ENCODE measurements at places on chromosomes 12 and 14. TPM values are rescaled to one million over a fixed set of nuclear protein-coding genes. Genes with fewer than 3 reads are reported as not detected.

ETFBKMT gene
- 3.6 TPM for polyA plus RNA-seq

SLC8A3 gene
- polyA plus RNA-seq, result 28.7 TPM

PZP gene
- polyA plus RNA-seq, result 0.13 TPM

OR2AP1 gene
- not detected for polyA plus RNA-seq

OTOGL gene
- polyA plus RNA-seq, result 0.54 TPM

HOXC9 gene
- 1.6 TPM for polyA plus RNA-seq

TPH2 gene
- polyA plus RNA-seq, result 0.43 TPM

FAIM2 gene
- 203 TPM for polyA plus RNA-seq

DNA sequence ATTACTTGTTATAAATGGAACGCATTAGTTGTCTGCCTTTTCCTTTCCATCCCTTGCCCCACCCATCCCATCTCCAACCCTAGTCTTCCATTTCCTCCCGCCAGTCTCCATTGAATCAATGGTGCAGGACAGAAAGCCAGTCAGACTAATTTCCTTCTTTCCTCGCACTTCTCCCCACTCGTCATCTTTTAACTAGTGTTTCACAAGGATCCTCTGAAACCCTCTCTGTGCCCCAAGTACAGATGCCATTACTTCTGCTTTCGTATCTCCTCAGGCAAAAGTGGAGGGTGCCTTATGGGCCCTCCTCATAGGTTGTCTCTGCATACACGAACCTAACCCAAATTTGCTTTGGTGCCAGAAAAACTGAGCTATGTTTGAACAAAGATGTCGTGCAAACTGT, 4.2 kb downstream of the DAZAP2 start:
- DNase-seq, result no peak

GRCh38 chr12:52132754-52133161, 53.3 kb downstream of the SMIM41 start:
- no peak for DNase-seq

GRCh38 chr14:68518761-68519670, 273.9 kb downstream of the ZFP36L1 start:
- DNase-seq, result no peak

DNA sequence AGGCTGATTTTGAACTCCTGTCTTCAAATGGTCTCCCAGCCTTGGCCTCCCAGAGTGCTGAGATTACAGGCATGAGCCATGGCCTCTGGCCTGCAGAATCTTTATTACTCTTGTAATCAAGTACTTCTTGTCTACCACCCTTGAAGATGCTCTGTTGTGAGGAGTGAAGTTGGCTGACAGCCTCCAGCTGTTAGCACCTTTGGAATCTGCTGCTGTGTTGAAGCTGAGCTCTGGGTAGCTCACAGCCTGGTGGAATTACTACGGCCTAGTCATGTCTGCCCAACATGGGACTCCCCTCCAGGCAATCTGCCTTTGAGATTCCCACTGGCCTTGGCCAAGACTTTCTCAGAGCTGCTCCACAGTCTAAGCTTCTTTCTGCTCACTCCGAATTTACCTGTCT, 5.8 kb upstream of the C12orf75 start:
- no peak for DNase-seq

DNA sequence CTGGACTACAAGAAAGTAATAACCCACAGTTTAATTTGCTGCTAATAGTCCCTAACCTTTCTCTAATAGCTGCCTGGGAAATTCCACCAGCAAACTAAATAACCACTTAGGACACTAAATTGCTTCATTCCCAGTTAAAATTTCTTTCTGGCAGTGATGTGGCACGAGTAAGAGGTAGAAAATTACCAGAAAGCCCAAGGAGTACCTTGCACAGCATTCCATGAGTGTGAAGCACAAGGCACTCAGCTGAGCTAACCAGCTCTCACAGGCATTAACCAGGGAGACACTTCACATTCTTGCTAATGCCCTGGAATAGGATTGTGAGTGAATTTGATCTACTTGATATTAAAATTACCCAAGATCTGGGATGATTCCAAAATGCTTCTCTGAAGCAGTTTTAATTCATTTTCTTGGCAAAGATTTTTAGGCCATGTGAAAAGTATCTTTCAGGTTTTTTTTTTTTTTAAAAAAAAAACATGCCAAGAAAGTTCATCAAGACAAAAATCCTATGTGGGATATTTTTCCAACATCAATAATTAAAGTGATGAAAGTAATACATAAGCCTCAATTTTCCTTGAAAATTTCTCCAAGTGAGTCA, 29.5 kb downstream of the TSPAN8 start:
- DNase-seq, result no peak

DNA sequence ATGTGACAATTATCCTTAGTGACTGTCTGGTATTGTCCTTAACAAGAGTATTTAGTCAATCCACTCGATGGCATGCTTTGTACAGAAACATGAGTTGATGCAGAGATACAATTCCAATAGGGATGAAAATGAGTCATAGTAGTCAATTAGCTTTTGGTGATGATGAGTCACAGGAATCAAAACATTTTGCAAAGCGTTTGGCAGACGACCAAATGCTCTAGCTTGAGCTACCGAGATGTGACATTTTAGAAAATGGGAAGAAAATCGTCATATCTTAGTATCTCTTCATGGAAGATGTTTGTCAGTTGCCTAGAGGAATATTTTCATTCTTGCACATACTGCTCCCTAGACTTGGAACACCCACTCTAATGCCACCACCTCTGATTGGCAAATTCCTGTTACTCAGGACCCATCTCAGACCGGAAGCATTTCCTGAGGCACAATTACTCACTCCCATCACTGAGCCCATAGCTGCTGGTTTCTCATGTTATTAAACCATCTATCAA, 95.0 kb downstream of the LMNTD1 start:
- DNase-seq, result no peak

GRCh38 chr12:105504286-105504685, 173.8 kb downstream of the C12orf75 start:
- no peak for DNase-seq

DNA sequence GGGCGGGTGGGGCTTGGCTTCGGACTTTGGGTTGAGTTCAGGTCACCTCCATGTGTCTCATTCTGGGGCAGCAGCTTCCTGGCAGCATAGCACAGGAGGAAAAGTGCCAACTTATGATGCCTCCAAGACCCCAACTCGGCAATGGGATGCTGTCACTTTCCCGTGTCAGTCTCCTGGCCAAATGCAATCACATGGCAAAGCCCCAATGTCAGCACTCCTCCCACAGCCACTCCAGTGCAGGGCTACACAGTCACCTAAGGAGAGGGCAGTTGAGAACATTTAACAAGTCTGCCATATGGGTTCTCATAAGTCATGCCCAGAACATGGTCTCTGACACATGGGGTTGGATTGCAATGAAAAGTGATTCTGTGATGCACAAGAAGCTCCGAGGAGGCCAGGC, 26.7 kb downstream of the ELK3 start:
- peak; percentile 77 for DNase-seq

DNA sequence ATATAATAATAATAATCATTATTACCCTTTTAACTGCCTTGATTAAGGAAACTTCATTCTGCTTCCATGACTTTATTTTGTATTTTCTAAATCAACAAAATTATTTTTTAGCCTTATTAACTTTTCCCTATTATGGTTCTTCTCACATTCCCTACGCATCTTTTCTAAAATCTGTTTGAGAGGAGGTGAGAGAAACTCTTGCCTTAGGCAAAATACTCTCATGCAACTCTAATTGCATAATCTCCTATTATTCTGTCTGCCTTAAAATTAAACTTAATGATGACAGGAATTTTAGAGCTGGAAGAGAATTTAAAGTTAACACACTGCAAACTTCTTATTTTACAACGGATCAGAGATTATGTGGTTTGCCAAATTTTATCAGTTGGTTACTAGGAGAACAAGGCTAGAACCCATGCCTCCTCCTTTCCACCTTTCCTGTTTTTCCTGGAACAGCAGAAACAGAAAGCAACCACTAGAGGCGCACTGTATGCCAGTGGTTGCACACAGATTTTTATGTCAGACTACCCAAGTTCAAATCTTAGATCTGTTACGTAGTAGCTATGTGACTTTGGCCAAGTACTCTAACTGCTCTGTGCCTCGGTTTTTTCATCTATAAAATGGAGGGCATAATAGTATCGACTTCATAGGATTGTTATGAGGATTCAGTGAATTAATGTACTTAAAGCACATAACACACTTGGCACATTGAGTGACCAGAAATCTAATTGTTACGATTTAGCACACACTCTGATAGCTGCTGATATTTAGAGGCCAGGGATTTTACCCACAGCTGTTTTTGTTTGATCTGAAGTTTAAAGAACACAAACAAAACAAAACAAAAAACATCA, 4.3 kb upstream of the BRMS1L start:
- no peak for DNase-seq

Data from spinal cord (tissue), 10 donors.